AG04449 (cell line): ENCODE measurements at places on chromosomes 4 and X.

- DNase-seq = no peak
Measured at GRCh38 chr4:154471032-154471431, 20.6 kb downstream of the DCHS2 start.

GRCh38 chr4:5793514-5793913 lies 82.5 kb downstream of the EVC start:
- DNase-seq = no peak

GRCh38 chr4:137509855-137510282 lies 22.4 kb downstream of the PCDH18 start:
- DNase-seq = no peak

- no peak for DNase-seq
Measured at GRCh38 chr4:157587681-157588423, 367.3 kb downstream of the GRIA2 start.

- no peak for DNase-seq
Measured at GRCh38 chr4:83107631-83108030, 6.9 kb downstream of the PLAC8 start.

DNA sequence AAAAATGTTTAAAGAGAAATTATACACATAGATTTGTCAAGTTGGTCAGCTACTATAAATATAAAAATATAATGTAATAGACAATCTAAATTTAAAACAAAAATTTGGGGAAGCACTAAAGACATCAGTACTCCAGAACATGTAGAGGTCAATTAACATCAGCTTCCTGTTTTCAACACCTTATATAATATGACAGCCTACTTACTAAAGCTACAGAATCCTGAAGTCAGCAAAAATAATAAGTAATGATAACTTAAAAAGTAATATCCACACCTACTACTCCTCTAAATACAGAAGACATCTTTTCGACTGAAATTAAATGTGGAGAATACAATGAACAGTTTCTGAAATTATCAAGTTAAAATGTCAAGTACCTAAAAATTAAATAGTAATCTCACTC lies 118.6 kb downstream of the LRBA start:
- DNase-seq = no peak
